Frontal cortex (tissue), 4 donors: ENCODE measurements at places on chromosomes 1 and 21.

GRCh38 chr21:33825915-33826314 lies 89.7 kb downstream of the ATP5PO start:
- no peak for DNase-seq

- no peak for DNase-seq
Observed at GRCh38 chr1:221200464-221200863, 321.2 kb downstream of the HLX start.

- no peak for DNase-seq
Observed at GRCh38 chr21:43029785-43030184, 45.9 kb downstream of the CBS start.

DNA sequence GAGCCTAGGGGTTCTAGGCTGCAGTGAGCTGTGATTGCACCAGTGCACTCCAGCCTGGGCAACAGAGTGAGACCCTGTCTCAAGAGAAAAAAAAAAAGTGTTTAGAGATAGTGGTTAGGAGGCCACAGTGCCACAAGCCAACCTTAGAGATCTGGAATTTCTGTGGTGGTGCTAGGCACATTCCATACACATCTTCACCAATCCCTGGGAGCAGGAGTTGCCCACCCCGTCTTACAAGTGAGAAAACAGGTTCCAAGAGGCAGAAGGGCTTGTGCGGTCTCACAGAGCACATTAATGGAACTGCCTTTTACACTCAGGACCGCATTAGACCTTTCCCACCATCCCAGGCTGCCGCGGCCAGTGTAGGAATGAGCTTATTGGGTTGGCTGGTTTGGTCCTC lies 93.2 kb downstream of the EPHB2 start:
- no peak for DNase-seq

- DNase-seq: no peak
Observed at GRCh38 chr1:170727963-170728362, 64.0 kb downstream of the PRRX1 start.

DNA sequence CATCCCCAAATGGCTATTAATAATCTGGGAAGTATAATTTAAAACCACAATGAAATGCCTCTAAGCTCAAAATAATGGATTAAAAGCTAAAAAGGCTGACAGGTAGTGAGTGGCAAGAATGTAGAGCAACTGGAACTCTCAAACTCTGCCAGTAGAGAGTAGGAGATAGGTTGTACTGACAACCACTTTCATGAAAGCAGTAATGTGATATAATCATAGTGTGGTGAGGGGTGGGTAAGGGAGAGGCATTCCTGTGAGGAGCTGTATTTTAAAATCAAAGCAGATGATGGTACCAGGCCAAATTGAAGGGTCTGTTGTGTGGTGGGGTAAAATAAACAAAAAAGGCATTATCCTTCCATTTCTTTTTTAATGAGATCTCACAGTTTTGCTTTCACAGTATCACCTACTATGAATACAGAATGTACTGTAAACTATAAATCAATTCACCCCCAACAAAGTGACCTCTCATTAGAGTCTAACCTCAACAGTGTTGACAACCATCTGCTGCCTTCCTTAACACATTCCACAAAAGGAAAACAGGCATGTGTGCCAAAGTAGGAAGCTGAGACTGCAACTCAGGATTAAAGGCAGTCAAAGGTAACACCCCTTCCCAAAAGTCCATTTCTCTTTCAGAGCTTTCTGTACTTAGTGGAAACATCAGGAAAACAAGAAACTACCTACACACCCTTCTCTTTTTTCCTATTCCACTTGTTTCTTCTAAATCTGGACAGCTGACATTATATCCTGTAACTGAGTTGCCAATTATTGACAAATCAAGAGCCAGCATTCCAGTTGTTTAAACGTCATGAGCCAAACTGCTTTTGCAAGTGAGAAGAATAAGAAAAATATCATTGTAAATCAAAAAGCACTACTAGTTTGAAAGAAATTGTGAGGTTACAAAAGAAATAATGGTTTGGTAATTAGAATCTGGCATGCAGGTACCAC lies 130.8 kb downstream of the FAF1 start:
- no peak for DNase-seq

DNA sequence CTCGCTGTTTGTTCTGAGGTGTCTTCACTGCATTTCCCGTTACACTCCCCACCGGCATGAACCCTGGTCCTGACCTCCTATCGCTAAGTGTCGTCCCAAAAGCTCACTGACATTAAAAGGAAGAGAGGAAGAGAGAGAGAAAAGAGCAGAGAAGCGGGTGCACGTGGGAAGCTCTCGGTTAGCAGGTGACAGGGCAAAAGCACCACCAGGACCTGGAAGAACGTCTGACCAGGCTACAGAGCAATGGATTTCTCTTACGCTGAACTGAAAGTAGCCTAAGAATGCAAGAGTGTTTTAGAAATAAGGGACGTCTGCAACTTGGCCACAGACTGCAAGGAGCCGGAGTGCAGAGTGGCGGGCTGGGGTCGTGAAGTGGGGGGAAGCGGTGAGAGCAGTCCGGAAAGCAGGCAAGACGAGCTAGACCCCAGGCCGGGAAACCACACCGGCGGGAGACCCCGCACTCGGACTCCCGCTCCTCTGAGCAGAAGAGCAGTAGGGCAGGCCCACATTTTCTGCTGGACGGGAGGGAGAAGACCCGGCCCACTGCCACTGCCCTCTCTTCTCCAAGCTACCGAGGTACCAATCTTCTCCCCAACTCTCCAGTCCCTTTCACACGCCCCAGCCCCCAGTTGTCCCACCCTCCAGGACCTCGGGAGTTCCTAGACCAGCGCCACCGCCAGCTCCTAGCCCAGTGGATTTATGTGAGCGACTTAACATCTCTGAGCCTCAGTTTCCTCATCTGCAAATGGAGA lies 8.3 kb upstream of the MPZL1 start:
- DNase-seq: no peak
